ENCODE measurements at places on chromosomes 4 and X.

DNA sequence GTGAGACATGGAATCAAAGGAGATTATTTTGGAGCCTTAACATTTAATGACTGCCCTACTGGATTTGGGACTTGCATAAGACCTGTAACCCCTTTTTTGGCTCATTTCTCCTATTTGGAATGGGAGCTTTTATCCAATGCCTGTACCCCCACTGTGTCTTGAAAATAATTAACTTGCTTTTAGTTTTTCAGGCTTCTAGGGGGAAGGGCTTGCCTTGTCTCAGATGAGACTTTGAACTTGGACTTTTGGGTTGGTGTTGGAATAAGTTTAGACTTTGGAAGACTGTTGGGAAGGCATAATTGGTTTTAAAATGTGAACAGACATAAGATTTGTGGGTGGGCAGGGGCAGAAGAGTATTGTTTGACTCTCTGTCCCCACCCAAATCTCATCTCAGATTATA, 189.1 kb upstream of the POU3F4 start:
- DNase-seq = no peak

DNA sequence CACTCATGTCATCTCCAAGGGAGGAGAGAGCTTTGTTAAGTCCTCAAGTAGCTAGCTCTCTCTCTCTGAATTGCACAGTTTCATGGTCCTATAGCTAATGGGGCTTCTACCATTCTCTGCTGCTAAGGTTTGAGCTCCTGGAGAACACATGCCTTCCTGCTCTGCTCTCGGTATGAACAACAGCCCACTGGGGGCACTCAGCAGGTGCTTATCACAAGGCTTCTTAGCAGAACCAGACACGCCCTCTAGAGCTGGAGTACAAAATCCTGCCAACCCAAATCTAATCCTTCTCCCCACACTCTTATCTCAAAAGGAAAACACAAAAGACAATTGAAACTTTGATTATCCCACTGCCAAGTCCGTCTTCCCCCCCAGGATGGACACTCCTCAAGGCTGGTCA, 176.5 kb downstream of the HS3ST1 start:
- no peak for DNase-seq

DNA sequence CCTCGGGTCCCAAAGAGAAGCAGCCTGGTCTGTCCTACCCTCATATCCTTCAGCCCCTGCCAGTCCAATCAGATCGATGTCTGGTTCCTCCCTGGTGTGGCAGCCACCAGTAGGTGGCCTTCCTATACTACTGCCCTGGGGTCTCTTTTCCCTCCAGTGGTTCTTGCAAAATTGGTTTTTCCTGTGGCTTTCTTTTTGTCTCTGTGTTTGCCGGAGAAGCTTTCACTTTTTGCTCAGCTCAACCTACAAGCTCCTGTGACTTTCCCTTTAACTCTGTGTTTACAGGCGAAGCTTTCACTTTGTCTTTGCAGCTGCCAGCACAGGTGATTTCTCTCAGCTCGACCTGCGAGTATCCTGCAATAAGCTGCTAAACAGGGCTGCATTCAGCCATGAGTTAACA, 46.8 kb downstream of the UGT2A3 start:
- no peak for DNase-seq

DNA sequence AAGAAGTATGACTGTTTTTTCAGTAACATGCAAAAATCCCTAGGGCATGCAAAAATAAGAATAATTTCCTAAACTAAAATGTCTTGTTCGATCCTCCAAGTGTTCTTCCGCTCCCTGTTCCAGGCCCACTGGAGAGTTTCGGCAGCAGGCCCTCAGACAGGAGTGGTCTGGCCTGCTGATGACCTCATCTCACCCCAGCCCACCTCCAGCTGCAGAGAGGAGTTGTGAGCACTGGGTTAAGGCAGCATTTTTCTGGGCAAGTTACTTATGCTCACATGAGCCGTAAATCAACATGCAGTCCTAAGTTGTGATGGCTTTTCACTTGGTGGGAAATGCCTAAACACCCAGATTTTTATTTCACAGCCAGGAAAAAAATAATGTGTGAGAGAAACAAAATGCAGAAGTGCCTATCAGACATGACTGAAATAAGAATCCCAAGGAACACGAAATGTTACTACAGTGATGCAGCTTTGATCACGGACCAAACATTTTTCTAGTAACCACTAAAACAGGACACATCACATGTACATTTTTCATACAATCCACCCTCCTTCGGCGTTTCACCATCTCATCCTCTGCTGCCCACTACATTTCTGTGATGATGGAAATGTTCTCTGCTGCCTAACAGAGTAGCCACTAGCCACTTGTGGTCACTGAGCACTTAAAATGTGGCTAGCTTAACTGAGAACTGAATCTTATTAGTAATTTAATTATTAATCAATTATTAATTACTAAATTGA, 153.3 kb upstream of the TBL1X start:
- DNase-seq = no peak

DNA sequence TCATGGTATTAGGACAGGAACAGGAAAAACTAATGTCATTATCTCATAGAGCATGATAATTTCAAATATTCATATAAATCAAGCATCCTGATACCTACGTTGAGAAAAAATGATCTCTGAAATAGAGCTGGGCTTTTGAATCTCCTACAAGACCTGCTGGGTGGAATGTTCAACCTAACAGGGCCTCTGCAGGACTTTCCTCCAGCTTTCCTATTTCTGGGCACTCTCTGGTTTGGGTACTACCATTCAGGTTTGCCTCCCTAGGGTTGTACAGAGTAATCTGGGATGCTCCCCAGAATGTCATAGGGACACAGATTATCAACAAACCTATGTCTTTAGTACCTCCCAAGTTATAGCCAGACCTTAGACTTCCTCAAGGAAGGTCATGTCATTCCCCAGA, 108.9 kb downstream of the CDS1 start:
- DNase-seq = no peak

GRCh38 chr4:18110099-18110498, 88.5 kb upstream of the LCORL start:
- DNase-seq = no peak

DNA sequence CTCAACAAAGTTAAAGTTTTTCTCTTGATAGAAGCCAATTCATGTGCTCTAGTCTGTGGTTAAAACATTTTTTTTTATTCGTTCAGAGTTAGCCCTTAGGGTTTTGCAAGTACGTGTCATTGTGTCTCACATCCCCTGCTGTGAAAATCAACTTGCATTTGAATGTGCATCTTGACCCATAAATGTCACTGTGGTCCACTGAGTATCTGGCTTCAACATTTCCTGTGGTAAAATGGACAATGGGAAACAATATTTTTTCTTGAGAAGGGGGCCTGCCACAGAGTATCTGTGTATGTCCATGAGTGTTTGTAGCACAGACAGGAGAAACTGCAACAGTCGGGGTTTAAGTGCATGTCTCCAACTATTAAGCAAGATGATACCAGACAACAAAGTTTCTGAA, 554.8 kb upstream of the TENM3 start:
- DNase-seq = no peak

DNA sequence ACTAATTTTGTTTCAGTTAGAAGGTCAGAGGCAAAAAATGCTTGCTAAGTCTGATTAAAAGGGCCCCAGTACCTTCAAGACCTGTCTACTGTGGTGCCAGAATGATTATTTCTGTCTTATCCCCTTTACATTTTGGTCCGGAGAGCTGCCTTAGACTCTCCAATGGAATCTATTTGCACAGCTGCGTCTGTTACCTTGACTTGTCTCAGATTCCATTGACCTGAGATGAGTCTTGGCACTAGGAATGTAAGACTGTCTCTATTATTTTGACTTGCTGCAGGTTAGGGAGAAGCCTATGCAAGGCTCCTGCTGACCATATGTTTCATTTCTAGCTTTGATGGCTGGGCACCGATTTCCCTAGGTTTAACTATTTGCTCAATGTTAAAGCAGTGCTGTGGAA, 457.6 kb downstream of the KCTD8 start:
- no peak for DNase-seq

GRCh38 chrX:40171513-40172400, 74.0 kb upstream of the BCOR start:
- no peak for DNase-seq

GRCh38 chrX:15468036-15468435, 25.1 kb downstream of the PIR start:
- DNase-seq = no peak

- DNase-seq = no peak
Observed at GRCh38 chrX:99468993-99469392, 941.1 kb downstream of the PCDH19 start.

DNA sequence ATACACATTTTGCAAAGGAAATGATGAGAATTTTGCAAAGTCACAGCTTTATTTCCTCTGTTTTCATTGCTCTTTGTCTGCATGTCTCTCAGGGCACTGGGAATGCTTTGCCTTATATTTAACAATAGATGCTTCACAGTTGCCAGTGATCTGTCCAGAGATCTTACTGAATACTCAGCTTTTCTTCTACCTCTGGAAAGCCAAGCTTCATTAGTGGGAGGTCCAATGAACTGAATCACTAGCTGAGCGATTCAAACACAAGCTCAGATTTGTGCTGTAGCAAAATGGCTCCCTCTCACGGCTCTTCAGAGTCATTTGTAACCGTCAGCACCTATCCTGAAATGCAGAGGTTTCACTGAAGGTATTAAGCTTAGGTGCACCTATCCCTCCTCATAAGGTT, 138.9 kb downstream of the DCLK2 start:
- DNase-seq = peak; percentile 46

GRCh38 chr4:22130741-22131140, 182.2 kb upstream of the KCNIP4 start:
- DNase-seq = no peak

DNA sequence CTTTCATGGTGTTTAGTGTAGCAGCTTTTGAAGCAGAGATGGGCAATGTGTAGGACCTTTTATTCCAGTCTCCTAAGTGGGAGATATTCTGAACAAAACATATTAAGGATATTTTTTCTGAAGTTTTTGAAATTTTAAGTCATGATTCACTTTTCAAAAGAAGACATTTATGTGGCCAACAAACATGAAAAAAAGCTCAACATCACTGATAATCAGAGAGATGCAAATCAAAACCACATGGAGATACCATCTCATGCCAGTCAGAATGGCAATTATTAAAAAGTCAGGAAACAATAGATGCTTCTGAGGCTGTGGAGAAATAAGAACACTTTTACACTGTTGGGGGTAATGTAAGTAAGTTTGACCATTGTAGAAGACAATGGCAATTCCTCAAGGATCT, 76.0 kb downstream of the FAT4 start:
- DNase-seq = no peak

DNA sequence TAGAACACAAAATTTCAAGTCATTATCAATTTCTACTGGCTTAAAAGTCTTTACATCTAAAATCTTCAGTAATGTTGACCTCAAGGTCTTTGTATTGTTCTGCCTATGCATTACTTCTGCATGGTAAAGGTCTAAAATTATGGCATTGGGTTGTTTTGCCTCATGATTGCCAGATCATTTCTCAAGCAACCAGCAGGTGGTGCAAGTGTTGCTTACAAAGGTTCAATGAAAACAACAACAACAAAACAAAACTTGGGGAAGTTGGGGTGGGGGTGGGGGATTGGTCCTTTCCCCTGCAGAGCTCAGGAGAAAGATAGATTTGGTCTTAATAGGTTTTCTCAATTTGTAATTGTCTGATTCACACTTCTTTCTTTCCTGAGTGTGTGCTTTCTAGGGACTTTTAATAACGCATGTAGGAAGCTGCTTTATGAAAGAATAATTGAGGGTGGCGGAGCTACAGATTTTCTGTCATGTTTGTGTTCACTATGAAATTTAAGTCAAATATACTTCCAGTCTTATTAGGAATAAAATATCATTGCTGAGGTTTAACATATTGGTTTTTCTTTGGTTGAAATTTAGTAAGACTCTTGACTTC, 145.1 kb downstream of the COL4A5 start:
- DNase-seq = no peak

GRCh38 chr4:12122316-12122715, 693.6 kb upstream of the HS3ST1 start:
- no peak for DNase-seq

GRCh38 chrX:17559728-17560379, 177.4 kb upstream of the SCML1 start:
- DNase-seq = no peak

DNA sequence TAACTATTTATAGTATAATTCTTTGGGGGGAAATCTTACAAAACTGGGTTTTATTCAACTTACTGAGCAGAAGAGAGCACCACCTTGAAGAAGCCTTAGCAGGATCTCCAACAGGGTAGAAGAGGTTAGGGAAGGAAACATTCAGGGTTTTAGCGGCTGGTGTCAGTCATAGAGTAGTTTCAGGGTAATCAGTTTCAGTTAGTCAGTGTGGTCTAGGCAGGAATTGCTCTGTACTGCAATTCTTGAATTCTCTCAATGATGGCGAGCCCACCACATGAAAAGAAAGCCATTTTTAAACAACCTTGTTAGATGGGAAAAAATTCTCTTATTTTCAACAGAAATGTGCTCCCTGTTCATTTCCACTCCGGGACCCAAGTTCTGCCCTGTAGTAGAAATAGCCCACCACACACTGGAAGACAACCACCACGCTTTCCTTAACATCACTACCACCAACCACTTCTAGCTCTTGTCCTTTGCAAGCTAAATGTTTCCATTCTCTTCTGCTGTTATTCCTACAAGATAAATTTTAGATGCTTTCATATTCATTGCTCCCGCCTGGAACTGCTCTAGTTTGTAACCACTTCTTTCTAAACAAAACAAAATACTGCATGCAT, 25.9 kb downstream of the COL25A1 start:
- DNase-seq = no peak

GRCh38 chr4:145531859-145532258, 50.2 kb downstream of the SMAD1 start:
- DNase-seq = no peak

- no peak for DNase-seq
Observed at GRCh38 chrX:131302701-131303100, 13.6 kb upstream of the IGSF1 start.

DNA sequence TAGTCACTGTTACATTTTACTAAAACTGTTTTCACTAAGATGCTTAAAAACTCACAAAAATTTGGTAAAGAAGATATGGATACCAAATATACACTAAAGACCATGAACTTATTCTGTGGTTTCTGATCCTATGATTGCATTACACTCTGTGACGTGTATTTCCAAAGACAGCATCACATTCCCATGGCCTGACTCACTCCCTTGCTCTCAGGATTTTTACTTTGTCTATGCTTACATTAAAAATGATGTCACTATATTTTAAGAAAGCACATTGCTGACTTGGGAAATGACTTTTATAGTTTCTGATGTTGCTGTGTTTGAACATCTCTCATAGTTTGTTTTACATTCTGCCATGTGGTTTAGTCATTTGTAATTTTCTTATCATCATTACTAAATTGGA, 327.9 kb upstream of the MAGEB18 start:
- DNase-seq = no peak

- no peak for DNase-seq
Observed at GRCh38 chr4:138177278-138177968, 64.7 kb downstream of the SLC7A11 start.

- no peak for DNase-seq
Observed at GRCh38 chr4:66169341-66169740, 499.1 kb upstream of the EPHA5 start.

- DNase-seq = no peak
Observed at GRCh38 chrX:110671068-110671803, 124.4 kb downstream of the CHRDL1 start.

DNA sequence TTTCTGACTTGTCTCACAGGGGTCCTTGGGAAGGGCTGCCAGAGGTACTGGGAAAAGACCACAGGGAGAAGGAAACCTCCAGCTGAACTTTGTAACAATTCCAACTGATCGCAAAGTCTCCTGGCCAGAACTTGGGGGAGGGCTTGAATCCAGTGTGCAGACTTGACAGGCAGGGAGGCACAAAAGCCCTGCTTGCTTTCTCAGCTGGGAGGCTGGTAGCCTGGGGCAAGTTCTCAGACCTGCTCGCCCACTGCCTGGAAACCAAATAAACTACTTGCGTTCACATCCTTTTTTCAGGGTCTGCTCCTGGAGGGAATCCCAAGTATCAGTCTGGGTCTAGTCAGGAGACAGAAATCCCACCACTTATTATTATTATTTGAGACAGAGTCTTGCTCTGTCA, 48.0 kb upstream of the CASK start:
- DNase-seq = no peak
